ENCODE measurements at places on chromosomes 7 and 10. TPM values are rescaled to one million over a fixed set of nuclear protein-coding genes. Genes with fewer than 3 reads are reported as not detected.

- no peak for DNase-seq
- H3K27me3 ChIP-seq = peaks cover 33% of the 10 kb centered on the region
Observed at GRCh38 chr10:23293973-23294590, 50.5 kb downstream of the C10orf67 start.

Gene PURB
- total RNA-seq = 23.5 TPM

DNA sequence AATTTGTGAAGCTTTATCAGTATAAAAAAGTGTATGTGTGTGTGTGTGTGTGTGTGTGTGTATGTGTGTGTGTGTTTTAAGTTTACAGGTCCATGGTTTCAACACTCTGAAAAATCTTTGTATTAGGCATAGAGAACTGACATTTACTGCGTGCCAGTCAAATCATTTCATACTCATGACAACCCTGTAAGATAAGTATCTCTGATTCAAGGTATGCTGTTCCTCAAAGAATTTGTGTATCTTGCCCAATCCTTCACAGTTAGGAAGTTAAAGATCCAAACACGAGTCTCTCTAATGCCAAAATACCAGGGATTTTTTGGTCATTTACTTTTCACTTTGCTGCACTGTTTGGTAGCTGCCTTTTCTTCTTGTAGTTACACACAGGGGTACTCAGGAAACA, 1121.3 kb upstream of the AUTS2 start:
- no peak overlapping the region for H3K4me3 ChIP-seq
- no peak overlapping the region for H3K27ac ChIP-seq
- DNase-seq = no peak
- no peaks in the 10 kb centered on the region for H3K27me3 ChIP-seq

DNA sequence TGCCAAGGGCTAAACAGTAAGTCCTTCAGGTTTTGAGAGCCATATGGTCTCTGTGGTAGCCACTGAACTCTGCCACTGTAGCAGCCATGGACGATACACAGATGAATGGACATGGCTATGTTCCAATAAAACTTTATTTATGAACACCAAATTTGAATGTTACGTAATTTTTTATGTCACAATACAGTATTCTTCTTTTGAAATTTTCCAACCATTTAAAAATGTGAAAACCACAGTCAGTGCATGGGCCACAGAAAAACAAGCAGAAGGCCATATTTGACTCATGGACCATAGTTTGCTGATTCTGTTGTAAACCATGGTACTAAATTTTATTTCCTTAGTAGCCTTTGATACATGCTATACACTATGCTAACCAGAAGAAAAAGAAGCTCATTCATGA, 361.8 kb downstream of the MAGI2 start:
- H3K36me3 ChIP-seq = no peaks in the 10 kb centered on the region
- H3K27me3 ChIP-seq = no peaks in the 10 kb centered on the region
- DNase-seq = no peak
- H3K4me1 ChIP-seq = no peaks in the 10 kb centered on the region
- no peak overlapping the region for H3K4me3 ChIP-seq
- H3K27ac ChIP-seq = no peak overlapping the region

DNA sequence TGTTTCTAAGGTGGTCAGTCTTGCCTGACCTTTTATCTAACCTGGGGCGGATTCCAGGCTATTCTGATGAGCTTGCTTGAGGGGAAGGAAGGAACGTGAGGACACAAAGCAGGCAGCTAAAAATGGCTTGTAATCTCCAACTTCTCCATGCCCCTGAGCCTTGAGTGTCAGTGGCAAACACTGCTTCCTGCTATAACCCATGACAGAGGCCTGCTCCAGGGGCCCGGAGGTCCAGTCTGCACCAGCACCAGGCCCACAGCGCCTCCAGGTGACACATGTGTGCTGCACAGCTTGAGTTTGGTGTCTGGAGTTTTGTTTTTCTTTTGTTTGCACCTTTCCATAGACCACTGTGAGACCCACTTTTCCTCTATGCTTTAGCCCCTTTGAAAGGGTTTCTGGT, 207.9 kb downstream of the PAXIP1 start:
- no peak overlapping the region for H3K4me3 ChIP-seq
- H3K36me3 ChIP-seq = no peaks in the 10 kb centered on the region
- no peaks in the 10 kb centered on the region for H3K4me1 ChIP-seq
- H3K27ac ChIP-seq = no peak overlapping the region

GRCh38 chr10:11822026-11822756, 965 bp upstream of the PROSER2 start:
- peaks cover 34% of the 10 kb centered on the region for H3K27me3 ChIP-seq
- no peaks in the 10 kb centered on the region for H3K36me3 ChIP-seq
- DNase-seq = no peak
- H3K4me1 ChIP-seq = peaks cover 31% of the 10 kb centered on the region
- no peak overlapping the region for H3K4me3 ChIP-seq

DNA sequence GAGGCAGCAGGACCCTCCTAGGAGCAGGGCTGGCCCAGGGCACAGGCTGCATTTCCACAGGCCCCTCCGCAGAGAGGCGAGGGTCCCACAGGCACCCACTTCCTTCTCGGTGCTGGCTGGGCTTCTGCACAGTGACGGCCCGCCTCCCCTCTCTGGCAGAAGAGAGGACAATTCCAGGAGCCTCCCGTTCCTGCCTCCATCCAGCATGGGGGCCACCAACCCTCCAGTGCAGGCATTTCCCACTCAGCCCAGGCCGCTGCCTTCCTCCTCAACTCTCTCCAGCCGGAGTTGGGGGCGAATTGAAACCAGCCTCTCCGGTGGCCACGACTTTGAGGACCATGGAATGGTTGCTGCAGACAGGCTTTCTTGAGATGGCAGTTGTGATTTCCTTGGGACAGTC, 125.0 kb upstream of the PPP2R2D start:
- no peak overlapping the region for H3K4me3 ChIP-seq
- no peaks in the 10 kb centered on the region for H3K4me1 ChIP-seq
- no peaks in the 10 kb centered on the region for H3K36me3 ChIP-seq
- H3K27ac ChIP-seq = no peak overlapping the region
- DNase-seq = no peak

- no peak overlapping the region for H3K4me3 ChIP-seq
- H3K4me1 ChIP-seq = peaks cover 3% of the 10 kb centered on the region
Observed at GRCh38 chr7:100598425-100598824, 3.7 kb upstream of the PCOLCE start.

Gene GALNT17
- 8.9 TPM for total RNA-seq

DNA sequence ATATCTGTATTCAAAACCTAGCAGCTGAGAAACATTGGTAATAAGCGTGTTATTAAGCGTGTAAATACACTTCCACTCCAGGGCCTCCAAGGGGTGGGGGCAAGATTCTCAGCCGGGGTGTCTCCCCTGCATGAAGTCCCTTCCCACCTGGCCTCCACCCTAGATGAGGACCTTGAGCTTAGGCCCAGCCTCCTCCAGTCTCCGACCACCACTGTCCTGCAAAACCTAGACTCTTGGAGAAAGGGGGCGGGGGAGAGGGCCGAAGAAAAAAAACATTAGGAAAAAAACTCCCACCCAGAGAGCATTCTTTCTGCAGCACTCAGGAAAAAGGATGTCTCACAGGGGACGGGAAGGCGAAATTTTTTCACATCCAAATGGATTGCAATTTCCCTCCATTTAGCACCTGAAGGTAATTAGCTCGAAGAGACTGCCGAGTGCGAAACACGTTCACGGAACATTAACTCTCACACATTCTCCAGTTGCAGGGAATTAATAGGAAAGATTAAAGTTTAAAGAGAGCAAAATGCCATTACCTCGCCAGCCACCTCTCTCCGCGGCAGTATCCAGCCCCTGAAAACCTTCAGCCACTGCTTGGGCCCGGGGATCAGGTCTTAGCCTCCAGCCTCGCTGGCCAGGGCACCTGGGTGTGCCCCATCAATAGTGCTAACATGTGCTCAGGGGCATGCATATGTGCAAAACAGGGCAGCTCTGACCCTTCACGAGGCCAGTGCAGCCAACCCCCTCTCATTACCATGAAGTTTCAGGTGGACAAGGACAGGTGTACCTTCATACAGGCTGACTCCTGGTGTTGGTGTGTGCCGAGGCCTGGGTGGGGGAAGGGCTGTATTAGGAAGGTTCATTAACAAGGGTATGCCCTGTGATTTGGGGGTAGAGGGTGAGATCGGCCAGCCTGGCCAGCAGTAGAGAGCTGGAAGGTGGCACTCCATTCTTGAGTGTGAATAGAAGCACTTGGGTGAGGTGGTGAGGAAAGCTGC, 77.2 kb downstream of the HIF1AN start:
- peaks cover 76% of the 10 kb centered on the region for H3K27me3 ChIP-seq
- H3K4me1 ChIP-seq = no peaks in the 10 kb centered on the region
- H3K27ac ChIP-seq = no peak overlapping the region
- no peak for DNase-seq

GRCh38 chr10:123380491-123381085, 226.4 kb downstream of the BUB3 start:
- H3K4me1 ChIP-seq = no peaks in the 10 kb centered on the region
- H3K27ac ChIP-seq = no peak overlapping the region
- H3K4me3 ChIP-seq = no peak overlapping the region
- H3K36me3 ChIP-seq = no peaks in the 10 kb centered on the region
- H3K27me3 ChIP-seq = no peaks in the 10 kb centered on the region

Gene ARMC3
- total RNA-seq = 5.8 TPM

Measured in left lung (tissue), 14 donors.